Right ventricle myocardium superior (tissue), 1 donor: ENCODE measurements at places on chromosomes 3 and 15.

- DNase-seq: no peak
Measured at GRCh38 chr15:73228128-73228646, 140.6 kb downstream of the HCN4 start.

GRCh38 chr3:179304605-179305004 lies 18.2 kb upstream of the ZNF639 start:
- DNase-seq: no peak

- DNase-seq: no peak
Measured at GRCh38 chr3:12507591-12508281, 23.5 kb downstream of the TSEN2 start.

GRCh38 chr3:105611304-105612192 lies 244.8 kb downstream of the ALCAM start:
- no peak for DNase-seq

- DNase-seq: no peak
Measured at GRCh38 chr3:113895964-113896363, 51.8 kb upstream of the ZDHHC23 start.

DNA sequence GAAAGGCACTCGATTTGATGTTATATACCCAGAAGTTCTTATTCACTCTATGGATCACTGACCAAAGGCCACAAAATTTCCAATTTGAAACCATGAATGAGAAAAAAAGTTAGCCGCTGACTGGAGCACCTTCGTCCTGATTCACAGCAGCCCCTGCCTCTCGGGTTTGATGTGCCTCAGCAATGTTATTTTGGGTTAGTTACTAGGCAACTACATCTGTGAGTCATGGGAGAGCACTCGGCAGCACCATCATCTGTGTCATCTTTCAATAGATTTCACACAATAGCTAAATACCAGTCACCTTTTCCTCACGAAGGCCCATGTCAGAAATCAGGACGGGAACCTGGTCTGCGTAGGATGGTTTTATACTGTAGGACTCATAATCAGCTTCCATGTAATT lies 269.2 kb downstream of the ZBBX start:
- no peak for DNase-seq

DNA sequence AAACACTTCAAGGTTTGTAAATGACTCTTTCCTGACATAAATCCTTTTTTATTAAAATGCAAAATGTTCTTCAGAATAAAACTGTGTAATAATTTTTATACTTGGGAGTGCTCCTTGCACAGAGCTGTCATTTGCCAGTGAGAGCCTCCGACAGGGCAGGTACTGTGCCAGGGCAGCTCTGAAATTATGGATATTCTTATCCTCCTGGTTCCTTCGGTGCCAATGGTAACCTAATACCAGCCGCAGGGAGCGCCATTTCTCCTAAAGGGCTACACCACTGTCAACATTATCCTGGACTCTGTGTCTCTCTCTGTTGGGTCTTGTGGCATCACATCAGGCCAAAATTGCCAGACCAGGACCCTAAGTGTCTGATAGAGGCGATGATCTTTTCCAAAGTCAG lies 33.0 kb downstream of the CHDH start:
- no peak for DNase-seq

DNA sequence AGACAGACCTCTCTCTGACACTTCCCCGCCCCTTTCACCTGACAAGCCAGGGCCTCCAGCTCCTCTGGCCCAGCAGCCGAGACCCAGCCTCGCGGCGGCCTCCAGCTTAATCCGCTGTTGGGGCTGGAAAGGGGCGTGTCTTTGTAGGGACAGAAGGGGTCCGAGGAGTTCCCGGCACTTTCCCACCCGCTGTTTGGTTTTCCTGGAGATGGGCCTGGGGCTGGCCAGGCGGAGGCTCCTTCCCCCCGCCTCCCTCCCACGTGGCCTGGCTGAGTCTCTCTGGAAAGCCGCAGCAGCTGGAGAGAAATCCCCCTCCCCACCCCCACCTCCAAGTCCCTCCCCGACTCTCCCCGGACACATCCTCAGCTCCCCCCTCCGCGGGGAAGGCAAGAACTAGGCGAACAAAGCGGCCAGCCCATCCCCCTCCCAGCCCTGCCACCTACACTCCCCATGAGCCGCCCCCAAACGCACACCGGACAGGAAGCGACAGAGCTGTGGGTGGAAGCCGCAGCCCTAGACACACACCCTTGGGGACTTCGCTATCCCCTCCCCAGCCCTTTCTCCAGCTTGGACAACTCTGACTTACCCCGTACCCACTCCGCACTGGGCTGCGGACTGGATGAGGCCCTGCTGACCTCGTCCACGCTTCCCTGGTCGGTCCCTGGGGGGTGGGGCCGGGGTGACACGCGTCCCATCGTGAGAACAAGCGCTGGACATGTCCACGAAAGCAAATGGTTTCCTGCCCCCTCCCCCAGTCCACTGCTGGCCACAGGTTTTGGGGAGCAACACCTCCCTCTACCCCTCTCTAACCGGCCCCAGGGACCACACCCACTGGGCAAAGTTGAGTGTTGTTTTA lies 1.2 kb downstream of the IGDCC4 start:
- DNase-seq: peak; percentile 78

- DNase-seq: peak; percentile 82
Measured at GRCh38 chr3:50189274-50189673, 2.1 kb upstream of the GNAT1 start.

GRCh38 chr15:39854161-39854560 lies 65.9 kb downstream of the GPR176 start:
- DNase-seq: no peak

GRCh38 chr3:185406121-185406620 lies 43.2 kb downstream of the MAP3K13 start:
- no peak for DNase-seq

GRCh38 chr3:46065294-46065705 lies 38.0 kb upstream of the XCR1 start:
- DNase-seq: no peak

DNA sequence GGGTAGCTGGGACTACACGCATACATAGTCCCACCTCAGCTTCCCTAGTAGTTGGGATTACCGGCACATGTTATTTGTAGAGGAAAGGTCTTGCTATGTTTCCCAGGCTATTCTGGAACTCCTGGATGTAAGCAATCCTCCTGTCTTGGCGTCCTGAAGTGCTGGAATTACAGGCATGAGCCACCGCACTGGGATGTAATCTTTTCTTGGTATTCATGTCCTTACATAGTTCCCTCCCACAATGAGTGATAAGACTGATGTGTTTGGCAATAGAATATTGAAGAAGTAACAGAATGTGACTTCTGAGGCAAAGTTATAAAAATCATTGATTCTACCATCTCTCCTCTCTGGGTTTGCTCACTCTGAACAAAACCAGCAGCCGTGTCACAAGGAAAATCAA lies 22.7 kb upstream of the ALCAM start:
- no peak for DNase-seq

DNA sequence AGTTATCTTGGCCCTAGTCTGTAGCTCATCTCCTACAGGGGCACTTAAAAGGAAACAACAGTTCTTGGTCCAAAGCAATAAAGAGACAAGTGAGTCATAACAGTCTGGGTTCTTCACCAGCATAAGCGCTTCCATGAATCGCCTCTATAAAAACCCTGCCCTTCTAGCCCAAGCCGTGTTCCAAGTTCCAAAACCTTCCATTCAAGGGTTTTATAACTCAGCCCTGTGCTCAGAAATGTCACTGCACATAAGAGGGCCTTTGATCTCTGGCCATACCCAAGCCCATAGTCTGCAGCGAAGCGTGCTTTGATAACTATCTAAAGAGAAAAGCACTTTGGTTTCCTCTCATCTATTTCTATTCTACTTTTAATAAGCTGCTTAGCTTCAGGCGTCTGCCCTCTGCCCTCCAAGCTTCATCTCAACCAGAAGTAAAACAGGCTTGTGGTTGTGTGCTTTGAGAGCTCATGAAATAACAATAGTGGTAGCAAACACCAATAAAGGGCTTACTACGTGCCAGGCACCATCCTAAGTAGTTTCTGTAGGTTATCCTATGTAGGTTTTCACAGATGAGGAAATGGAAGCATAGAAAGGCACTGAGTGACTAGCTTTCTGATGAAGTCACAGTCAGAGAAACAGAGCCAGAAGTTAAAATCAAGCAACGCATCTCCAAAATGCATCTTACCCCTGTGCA lies 64.0 kb upstream of the AKAP13 start:
- no peak for DNase-seq

GRCh38 chr15:71623111-71623510 lies 187.2 kb upstream of the NR2E3 start:
- DNase-seq: no peak

- DNase-seq: no peak
Measured at GRCh38 chr15:95277266-95277665, 1045.9 kb downstream of the MCTP2 start.

- no peak for DNase-seq
Measured at GRCh38 chr15:69537901-69538300, 85.3 kb downstream of the RPLP1 start.

DNA sequence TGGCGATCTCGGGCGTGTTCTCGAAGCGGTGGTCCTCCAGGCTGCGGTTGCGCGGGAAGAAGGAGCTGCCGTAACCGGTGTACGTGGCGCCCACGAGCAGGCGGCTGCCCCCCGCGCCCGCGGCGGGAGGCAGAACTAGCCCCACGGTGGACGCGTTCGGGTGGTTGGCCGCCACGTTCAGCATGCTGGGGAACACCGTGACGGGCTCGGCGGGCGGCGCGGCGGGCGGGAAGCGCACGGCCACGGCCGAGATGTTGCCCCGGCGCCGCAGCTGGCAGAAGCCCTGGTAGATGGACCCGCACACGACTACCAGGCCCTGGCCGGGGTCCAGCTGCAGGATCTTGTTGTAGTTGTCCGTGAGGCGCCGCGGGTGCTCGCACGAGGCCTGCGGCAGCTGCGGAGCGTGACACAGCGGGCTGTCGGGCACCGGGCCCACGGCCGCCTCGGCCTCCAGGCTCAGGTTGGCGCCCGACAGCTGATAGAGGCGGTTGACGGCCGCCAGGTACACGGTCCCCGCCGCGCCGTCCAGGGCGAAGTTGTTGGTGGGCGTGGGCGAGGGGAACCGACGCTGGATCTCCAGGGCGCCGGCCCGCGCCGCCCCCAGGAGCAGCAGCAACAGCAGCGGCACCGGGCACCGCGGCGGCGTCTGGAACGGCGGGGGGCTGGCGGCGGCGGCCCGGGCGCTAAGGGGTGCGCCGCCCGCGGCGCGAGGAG lies 397 bp downstream of the PLXND1 start:
- peak; percentile 67 for DNase-seq

DNA sequence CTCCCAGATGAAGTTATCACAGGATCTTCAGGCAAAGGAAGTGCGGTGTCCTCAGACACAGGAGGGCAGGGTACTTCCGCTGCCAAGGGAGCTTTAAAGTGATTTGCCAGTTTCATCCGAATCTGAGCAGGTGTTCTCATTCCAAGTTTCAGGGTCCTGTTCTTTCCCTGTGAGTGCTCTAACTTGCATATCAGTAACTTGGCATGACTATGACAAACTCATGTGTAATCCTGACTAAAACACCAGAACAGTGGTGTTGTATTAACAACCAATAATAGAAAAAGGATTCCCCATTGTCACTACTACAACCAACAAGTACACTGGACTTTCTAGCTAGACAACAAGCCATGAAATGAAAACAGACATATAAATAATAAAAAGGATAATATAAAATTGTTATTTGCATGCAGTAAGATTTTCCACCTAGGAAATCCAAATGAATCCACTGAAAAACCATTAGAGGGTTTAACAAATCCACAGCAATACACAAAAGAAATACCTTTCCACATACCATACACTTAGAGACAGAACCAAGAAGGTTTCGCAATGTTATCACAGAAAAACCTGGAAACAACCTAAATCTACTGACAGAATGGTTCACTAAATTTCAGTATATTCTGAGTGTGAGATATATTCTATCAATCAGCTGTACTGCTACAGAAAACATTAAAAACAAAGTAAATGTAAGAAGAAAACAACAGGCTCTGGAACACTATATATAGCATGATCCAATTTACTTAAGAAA lies 40.9 kb upstream of the RPL35A start:
- DNase-seq: no peak

DNA sequence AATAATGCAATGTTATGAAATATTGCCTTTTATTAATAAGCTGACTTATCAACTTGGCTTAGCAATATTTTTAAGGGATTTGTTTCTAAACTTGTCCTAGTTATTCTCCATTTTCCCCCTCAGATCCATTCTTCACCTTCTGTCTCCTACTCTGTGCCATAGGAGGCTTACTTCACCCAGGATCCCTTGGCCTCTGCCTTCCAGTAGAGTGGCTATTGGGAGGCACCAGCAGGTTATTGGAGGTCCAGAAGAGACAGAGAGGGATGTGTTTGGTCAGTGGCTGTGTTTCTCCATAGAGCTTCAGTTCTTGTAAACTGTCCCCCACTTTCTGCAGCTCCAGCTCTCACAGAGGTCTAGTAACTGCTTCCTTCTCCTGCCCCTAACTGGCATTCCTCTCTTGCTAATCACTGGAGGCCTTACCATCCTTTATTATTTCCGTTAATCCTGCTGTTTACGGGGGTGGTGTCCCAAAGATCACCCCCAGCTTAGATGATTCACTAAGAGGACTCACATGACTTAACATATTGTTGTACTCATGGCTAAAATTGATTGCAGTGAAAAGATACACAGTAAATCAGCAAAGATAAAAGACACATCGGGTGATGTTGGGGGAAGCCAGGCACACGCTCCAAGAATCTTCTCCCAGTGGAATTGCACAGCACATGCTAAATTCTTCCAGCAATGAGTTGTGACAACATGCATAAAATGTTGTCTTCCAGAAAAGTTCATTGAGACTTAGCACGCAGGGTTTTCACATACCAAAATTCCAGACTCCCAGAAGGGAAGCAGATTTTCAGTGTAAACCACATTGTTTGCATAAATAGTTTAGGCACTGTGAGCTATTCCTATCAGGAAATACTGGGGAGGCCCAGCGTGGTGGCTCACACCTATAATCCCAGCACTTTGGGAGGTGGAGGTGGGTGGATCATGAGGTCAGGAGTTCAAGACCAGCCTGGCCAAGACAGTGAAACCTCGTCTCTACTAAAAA lies 67.5 kb downstream of the RPL22L1 start:
- no peak for DNase-seq

DNA sequence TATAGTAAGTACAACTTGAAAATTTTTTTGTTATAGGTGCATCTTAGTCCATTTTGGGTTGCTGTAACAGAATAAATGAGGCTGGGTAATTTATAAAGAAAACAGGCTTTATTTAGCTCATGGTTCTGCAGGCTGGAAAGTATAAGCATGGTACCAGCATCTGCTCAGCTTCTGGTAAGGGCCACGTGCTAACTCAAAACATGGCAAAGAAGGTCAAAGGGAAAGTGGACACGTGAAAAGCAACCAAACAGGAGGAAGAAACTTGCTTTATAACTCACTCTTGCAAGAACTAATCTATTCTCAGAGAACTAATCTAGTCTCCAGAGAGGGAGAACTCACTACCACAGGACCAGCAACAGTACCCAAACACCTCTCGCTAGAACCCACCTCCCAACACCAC lies 9.1 kb downstream of the HDGFL3 start:
- DNase-seq: no peak

DNA sequence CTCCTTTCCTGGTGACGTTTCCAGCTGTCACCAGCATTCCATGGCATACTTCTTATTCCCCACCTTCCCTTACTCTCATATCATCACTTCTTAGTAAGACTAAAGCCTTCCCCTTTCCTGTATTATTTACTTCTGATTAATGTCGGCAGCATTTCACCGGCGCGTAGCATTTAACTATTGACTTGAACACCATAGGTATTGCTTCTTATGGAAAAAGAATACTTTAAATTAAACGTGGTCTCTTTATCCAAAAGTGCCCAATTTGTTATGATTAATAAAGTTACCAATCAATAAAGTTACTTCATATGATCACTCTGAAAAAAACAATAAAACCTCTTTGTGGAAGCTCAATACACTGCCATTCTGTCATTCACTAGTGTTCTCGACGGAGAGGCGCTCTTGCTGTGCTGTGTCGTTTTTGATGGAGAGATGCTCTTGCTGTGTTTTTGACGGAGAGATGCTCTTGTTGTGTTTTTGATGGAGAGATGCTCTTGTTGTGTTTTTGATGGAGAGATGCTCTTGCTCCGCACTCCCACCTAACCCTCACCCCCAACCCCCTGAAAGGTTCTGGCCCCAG lies 165.0 kb downstream of the XXYLT1 start:
- no peak for DNase-seq
